Cardiac fibroblast (primary cell): ENCODE measurements at places on chromosomes 4 and X.

GRCh38 chr4:78065508-78066192, 8.5 kb downstream of the FRAS1 start:
- DNase-seq, result no peak

GRCh38 chr4:128244379-128244778, 43.2 kb downstream of the PGRMC2 start:
- peak; percentile 63 for DNase-seq

- peak; percentile 3 for DNase-seq
These were observed 135.1 kb downstream of the SCLT1 start for GRCh38 chr4:128958194-128958593.

GRCh38 chr4:39025552-39026085, 6.6 kb downstream of the TMEM156 start:
- DNase-seq, result peak; percentile 76

DNA sequence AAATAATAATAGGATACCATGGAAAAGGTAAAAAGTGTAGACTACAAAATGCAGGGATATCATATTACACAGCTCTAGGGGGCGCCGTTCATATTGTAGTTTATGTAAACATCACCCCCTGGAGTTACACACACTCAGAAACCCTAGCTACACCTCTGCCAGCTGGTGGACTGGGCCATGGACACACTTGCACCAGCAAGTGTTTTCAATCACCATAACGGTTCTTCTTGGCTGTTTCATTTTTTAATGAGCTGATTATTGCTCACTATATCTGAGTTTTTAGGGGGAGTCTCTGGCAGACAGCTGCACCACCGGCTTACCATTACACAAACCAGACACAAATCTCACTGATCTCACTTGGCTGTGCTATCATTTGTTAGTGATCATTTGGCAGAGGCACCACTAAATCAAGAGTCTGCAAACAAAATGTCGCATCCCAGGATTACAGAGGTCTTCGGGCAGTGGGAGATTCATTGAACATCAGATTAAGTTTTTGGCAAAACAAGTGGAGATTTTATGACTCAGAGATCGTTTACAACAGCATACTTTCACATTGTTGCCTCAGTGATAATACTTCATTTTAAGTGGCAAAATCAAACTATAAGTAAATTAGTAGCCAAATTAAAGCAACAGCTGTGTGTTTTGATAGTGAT, 185.7 kb downstream of the UNC5C start:
- peak; percentile 37 for DNase-seq

- peak; percentile 78 for DNase-seq
These were observed 175.5 kb downstream of the RAPGEF2 start for GRCh38 chr4:159278399-159278798.

DNA sequence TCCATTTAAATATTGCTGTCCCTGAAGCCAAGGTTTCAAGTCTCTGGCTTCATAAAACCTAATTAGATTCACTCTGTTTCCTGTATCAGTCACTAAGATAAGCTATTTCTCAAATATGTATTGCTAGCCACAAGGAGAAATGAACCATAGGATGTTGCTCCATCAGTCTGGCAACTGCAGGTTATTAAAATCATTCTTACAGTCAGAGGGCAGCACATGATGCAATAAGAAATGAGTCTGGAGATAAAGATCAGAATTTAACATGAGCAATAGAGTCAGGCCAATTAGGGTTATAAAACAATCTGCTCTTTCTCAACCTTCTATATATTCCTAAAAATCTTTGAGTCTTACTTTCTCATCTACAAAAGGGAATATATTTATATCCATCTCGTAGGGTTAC, 7.2 kb downstream of the PRKG2 start:
- DNase-seq, result peak; percentile 89
